Effector CD8-positive, alpha-beta T cell (primary cell): ENCODE measurements at places on chromosomes 12 and 14.

- no peak for DNase-seq
These were observed 5.4 kb downstream of the VWF start for GRCh38 chr12:6118891-6119568.

DNA sequence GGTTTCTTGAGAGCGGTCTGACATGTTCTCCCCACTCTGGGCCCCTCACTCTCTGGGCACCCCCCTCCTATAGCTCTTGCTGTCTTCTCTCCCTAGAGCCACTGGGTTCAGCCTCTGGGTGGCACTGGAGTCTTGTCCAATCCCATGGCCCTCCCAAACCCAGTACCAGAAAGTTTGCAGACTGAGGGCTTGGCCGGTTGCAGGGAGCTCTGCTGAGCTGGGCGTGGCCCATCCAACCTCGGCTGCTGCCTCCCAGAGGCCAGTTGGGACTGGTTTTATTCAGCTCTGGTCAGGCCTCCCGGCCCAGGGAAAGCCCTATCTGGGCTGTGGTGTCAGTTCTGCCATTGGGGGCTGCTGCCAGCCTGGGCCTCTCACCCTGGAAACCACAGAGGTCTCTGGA lies 37.9 kb downstream of the ISCA2 start:
- no peak for DNase-seq

DNA sequence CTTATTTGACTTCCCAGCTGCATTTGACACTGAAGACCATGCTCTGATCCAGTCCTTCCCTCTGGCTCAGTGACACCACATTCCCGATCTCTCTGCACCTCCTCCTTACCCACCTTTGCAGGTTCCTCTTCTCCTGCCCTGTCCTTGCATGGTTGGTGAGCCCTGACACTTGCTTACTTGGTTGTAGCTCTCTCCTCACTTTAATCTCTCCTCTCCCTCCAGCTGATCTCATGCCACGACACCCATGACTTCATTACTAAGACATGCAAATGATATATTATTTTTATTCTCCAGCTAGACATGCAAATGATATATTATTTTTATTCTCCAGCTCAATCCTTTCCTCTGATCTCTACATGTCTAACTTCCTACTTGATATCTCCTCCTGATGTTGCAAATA lies at the start of gene SERPINA9:
Gene SERPINA9, minus strand, starts transcription at position 175 of the 400 bp plus-strand sequence. CDS start 6,357 bp downstream, outside the sequence.
- DNase-seq: no peak

GRCh38 chr12:107418981-107419380 lies 266.6 kb upstream of the PWP1 start:
- DNase-seq: no peak

GRCh38 chr14:75333606-75334548 lies 55.2 kb downstream of the FOS start:
- peak; percentile 33 for DNase-seq

- no peak for DNase-seq
These were observed 112.6 kb downstream of the SLC2A13 start for GRCh38 chr12:39993268-39993667.

DNA sequence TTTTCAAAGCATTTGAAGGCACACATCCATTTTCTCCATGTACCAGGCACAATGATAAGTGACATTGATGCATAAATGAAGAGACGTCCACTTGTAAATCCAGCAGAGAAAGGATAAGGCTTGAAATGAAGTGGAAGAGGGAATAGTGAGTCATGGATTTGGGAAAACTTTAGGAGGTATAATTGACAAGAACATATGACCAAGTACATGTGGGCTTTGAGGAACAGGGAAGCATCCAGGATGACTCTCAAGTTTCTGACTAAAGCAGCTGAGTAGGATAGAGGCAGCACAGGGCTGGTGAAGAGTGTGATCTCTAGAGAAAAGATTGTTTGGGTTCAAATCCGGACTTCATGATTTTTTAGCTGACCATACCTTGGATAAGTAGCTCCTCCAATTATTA lies 43.6 kb upstream of the SYT1 start:
- DNase-seq: no peak

DNA sequence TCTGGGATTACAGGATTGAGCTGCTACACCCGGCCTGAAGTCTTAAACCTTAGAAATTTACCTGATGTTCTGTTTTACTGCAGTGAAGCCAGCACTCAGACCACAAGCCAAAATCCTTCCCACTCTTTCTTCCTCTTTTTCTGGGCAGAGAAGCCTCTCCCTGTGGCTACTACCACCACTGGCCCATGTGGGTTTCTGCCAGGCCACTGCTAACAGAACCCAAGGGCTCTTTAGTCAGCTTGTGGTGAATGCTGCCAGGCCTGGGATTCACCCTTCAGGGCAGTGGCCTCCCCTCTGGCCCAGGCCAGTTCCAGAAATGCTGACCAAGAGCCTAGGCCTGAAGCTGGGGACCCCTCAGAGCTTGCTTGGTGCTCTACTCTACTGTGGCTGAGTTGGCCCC lies 35.3 kb downstream of the GAS2L3 start:
- no peak for DNase-seq

DNA sequence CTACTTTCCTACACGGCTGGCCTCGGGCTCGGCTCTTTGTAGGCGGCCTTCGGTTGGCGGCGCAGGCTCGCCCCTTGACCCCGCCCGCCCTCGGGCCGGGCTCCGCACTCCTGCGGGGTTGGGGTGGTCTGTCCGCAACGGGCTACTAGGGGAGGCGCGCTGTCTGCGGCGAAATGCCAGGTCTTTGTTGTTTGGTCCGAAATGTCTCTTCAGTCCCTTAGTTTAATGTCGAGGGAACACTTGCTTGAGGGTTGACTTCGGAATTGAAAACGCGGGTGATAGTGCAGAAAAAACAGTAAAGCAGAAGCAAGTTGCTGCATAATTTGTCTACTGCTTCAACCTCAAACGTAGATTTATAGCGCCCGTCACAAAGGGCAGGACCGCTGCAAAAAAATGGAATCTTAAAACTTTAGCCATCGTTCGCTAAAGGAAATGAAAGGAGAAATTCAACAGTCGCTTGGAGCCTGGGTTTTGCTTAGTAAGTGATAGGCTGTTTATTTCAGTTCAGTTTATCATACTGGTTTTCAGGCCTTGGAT lies 390 bp downstream of the JKAMP start:
- DNase-seq: no peak

GRCh38 chr12:60162988-60163720 lies 567.3 kb downstream of the SLC16A7 start:
- no peak for DNase-seq

DNA sequence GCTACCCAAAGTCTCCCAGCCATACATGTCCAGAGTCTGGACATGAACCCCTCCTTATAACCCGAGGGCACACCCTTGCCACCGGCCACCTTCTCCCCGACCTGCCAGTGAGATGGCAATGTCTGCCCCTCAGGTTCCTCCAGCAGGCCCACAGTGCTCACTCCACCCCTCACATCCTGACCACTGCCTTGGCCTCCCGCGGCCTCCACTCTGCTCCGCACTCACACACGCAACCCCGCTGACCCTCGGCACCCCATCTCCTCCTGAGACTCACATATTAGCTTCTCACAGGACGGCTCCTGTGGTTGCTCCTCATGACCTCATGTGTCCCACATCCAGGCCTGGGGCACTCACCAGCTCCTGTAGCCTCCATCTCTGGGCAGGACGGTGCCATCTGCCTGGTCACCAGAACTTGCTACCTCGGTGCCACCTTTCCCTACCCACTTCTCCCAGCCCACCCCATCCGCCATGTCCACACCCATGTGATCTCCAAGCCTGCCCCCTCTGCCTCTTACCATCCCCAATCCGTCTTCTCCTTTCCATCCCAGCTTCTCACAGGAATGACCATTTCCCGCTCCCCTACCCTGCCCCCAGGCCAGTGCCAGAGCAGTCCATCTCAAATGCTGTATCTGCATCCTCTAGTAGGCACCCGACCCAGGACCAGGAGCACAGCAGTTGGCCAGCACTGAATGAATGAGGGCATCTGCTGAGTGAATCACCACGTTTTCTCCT lies 198.6 kb upstream of the DIO3 start:
- DNase-seq: no peak

DNA sequence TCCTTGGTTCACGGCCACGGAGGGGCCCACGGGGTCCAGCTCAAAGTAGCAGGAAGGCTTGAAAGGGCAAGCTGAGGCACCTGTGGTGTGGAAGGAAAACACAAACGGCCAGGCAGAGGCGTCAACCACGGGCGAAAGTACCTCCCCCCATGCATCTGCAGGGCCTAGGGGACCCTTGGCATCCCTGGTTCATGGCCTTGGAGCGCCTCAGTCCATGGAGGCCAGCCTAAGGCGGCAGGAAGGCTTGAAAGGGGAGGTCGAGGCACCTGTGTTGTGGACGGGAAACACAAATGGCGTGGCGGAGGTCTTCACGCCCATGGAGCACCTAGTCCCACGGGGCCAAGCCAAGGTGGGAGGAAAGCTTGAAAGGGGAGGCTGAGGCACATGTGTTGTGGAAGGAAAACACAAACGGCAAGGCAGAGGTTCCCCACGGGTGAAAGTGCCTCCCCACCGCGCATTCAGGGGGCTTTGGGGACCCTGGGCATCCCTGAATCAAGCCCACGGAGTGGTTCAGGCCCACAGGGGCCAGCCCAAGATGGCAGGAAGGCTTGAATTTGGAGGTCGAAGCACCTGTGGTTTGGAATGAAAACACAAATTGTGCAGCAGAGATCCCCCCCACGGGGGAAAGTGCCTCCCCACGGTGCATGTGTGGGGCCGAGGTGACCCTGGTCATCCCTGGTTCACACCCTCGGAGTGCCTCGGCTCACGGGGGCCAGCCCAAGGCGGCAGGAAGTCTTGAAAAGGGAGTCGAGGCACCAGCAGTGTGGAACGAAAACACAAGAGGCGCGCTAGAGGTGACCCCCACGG lies 380.8 kb downstream of the ALG10 start:
- no peak for DNase-seq

DNA sequence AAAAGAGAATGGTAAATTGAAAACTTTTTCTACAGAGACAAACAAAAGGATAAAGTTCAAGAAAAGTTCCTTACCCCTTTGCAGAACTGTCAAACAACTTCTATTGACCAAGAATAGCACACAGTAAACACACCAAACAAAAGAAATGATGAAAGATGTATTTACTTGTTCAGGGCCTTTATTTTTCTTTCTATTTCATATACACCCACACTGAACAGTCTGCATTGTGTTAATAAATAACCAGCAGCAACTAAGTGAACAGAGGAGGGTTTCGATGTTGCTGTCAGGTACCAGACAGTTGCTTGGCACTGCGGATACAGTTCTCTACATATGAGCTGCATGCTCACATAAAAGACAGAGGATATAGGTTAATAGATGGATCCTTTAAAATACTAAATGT lies 122.1 kb downstream of the SOX5 start:
- no peak for DNase-seq

- DNase-seq: no peak
These were observed 94.5 kb downstream of the CALM1 start for GRCh38 chr14:90491221-90491885.

GRCh38 chr14:69543341-69544115 lies 31.1 kb downstream of the CCDC177 start:
- no peak for DNase-seq

GRCh38 chr12:1350055-1350933 lies 244.1 kb downstream of the FBXL14 start:
- DNase-seq: no peak

DNA sequence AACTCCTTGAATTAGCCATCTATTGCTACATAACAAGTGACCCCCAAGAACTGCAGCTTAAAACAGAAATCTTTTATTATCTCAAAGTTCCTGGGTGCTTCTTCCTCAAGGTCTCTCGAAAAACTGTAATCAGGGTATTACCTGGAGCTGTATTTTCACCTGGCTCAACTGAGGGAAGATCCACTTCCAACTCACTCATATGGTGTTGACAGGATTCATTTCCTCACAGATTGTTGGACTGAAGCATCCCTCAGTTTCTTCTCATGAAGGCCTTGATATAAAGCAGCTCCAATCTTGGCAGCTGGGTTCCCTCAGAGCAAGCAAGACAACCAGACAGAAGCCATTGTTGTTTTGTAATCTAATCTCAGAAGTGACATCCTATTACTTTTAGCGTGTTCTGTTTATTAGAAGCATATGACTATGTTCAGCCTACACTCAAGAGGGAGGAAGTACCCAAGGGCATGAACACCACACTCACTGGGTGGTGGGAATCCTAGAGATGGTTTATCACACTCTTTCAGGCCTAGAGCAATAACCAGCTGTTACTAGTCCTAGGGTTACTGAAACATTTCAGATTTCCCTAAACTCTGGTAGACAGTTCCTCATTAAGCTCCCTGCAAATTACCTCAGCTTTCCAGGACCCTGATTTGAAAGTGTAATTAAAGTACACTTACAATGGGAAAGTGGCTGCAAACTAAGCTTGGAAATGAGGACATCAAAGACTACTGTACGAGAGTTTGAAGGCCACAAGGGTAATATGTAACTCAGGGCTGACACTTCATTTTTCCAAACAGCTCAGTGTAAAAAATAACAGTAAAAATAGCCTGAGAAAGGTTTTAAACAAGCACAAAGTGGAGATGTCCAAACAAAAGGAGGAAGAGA lies 222.2 kb downstream of the SEC23A start:
- DNase-seq: no peak

- DNase-seq: no peak
These were observed 62.7 kb downstream of the GALNT4 start for GRCh38 chr12:89461649-89462612.

GRCh38 chr12:15453613-15454012 lies 131.3 kb downstream of the PTPRO start:
- no peak for DNase-seq

DNA sequence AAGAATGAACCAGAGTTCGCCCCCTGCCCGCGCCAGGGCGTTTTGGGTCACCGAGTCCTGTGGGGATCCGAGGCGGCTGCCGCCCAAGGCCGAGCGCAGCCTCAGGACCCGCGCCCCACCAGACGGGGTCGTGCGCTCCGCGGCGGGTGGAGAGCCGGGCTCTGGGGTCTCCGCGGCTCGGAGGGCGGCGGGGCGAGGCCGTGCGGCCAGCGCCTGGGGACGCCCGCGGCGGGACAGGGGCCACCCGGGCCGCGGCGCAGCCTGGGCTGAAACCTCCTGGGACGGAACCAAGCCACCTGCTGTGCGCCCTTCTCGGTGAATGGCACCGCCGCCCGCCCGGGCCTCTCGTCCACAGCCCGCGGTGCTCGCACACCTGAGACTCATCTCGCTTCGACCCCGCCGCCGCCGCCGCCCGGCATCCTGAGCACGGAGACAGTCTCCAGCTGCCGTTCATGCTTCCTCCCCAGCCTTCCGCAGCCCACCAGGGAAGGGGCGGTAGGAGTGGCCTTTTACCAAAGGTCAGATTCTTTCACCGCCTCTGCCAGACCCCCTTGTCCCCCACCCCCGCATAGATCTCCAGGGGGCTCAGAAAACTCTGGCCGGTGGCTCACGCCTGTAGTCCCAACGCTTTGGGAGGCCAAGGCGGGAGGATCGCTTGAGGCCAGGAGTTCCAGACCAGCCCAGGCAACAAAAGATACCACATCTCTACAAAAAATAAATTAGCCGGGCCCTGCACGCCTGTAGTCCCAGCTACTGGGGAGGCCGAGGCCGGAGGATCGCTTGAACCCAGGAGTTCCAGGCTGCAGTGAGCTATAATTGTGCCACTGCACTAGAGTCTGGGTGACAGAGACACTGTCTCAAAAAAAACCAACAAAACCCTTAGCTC lies 901 bp downstream of the B3GNT4 start:
- DNase-seq: no peak
